ENCODE measurements at places on chromosomes 2 and 18.
A peak's percentile ranks its signal among the peaks of the same experiment; 100 is the strongest.

DNA sequence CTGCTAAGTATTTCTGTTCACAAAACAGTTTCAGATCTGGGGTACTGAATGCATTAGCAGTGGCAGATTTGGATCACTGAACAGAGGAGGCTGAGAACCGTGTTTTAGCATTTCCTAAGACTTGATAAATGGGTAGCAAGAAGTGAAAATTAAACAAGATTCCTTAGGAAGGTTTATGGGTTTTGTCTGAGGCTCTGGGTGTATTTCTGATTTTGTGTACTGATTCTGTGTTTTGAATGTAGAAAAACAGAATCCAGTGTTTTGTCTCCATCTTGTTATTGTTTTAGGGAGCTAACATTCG is 1.4 kb downstream of the FAM117B start:
- DNase-seq, result no peak

DNA sequence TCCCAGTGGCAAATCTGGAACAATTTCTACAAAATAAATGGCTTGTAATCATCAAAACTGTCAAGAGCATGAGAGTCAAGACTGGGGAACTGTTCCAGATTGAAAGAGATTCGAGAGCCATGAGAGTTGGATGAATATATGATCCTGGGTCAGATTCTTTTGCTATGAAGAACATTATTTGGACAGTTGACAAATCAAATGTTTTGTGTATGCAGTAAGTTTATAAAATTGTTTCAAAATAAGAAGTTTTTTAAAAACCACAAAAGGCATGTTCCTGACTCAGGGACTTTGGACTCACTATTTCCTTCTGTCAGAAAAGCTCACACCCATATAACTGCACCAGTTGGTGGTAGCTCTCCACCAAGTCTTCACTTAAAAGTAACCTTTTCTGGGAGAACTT is 38.5 kb downstream of the ROCK2 start:
- DNase-seq, result no peak

GRCh38 chr2:119293254-119293653 is 69.6 kb downstream of the STEAP3 start:
- no peak for DNase-seq

GRCh38 chr2:17000184-17000482 is 334.5 kb upstream of the CYRIA start:
- DNase-seq, result no peak

DNA sequence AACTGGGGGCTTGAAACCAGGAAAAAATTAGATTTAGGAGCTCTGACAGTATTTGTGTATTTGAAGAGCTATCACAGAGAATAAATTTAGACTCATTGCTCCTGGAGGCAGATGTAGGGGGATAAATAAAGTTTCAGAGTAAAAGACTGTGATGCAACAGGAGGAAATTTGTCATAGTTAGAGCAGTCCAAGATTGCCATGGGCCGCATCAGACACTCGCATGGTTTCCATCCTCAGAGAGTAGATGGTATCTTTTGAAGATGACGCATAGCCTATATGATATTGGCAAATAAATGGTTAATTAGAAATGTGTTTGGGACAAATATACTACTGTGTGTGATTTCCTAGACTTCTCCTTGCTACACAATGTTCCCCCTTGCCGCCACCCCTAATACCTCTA is 170.5 kb downstream of the FTCDNL1 start:
- DNase-seq, result no peak

DNA sequence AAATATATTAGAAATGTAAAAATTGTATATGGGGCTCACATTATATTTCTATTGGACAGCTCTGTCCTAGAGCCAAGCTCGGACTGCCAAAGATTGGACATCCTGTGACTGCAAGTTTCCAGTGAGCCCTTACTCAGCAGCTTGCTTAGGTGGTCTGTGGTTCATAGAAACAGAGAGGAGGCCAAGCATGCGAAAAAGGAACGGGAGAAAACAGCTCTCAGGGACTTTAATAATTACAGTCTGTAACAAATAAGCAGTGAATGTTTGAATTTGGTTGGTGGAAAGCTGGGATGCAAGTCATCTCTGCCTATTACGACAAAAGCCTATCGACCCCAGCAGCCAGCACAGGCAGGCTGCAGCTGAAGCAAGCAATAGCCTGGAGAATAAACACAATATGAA is 35.6 kb downstream of the WIPF1 start:
- DNase-seq, result no peak

- peak; percentile 21 for DNase-seq
Measured at GRCh38 chr18:23662309-23663263, at the start of gene ANKRD29. Gene ANKRD29, minus strand, starts transcription at chr18:23662911. Its CDS starts 181 bp downstream, at chr18:23662730.

DNA sequence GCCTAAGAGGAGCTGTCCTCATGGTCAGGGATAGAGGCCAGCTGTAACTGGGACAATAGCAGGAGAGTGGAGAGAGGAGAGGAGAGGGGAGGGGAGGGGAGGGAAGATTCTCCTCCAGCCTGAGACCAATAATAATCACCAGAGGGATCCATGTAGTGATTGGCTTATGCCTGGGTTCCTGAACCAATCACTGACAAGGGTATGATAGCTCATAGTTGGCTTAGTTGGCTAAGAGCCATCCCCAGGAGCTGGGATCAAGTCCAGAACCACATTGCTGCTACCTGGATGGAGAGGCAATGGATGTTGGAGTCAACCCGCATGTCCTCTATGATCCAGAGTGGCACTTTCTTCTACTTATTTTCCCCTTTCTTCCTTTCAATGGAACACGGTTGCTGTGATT is 7.7 kb upstream of the ST8SIA5 start:
- DNase-seq, result no peak

DNA sequence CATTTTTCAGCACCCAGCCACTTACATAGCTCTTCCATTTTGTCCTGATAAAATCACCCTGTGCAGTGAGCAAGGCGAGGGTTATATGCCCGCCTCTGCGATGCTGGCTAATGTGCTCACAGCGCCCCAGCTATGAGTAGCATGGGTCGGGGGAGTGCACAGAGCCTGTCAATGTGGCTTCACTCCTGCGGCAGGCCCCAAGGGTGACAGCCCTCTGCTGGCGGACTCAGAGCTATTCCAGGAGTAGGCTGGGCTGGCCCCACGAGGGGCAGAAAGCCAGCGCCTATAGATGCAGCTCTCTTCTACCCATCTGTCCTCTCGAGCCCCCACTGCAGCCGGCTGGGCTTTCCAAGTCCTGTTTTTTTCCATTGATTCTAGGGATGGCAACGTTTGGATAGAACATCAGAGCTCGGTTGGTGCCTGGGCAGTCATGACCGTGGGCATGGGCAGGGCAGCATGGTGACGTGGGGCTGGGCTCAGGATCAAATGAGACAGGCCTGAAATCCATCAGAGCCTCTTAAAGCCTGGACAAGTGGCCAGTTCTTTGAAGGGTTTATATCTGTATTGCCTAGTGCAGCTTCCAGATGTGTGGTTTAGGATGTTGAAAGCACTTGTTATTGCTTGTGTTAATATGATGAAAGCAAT is 134.7 kb downstream of the MCFD2 start:
- DNase-seq, result no peak

DNA sequence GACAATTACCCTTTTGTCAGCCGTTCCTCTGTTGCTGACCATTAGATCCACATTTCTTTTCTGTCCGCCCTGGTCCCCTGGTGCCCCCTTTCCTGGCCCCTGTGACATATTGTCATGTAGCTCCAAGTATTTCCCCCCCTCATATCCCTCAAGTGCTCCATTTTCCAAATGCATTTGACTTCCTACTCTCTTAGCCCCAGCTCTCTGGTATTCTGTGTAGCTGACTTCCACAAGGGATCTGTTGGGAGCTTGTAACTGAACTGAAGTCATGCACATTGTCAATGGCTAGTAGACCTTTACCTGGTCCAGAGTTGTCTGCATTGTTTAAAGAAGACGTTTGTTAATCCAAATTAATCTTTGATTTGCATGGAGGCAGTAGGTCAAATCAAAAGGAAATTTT is 34.8 kb downstream of the LIPG start:
- DNase-seq, result no peak

DNA sequence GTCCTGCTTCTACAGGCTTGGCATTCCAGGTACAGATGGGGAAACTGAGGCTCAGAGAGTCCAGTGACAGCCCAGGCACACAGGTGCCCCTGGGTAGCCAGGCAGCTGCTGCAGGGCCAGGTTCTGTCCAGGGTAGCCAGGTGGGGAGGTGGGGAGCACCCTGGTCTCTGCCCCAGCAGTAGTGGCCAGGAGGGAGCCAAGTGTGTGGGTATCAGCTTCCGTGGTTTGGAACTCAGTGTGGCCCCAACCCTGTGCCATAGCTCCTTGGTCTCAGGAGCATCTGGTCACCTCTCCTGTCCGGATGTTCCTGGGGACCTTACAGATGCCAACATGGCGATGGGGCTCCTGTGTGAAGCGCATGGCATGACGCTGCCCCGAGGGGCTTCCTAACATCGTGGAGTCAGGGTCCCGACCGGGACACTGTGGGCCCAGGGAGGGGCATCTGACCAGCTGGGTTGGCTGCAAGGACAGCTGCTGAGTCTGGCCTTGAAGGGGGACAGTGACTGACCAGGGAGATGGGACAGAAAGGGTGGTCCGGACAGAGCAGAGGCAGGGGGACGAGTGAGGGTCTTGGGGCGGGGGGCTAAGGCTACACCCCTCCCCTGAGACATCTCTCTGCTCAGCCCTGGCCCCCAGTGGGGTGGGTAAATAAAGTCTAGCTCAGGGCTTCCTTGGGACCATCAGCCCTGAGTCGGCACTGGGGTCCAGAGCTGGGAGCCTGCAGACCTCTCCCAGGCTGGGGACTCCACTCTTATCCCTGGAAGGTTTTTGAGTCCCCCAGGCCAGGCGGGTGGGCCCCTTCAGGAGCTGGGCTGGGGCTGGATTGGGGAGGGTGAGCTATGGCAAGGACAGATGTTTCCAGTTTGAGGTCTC is 76.0 kb upstream of the SMAD7 start:
- no peak for DNase-seq

GRCh38 chr2:240459401-240460252 is 24.2 kb downstream of the GPC1 start:
- no peak for DNase-seq

DNA sequence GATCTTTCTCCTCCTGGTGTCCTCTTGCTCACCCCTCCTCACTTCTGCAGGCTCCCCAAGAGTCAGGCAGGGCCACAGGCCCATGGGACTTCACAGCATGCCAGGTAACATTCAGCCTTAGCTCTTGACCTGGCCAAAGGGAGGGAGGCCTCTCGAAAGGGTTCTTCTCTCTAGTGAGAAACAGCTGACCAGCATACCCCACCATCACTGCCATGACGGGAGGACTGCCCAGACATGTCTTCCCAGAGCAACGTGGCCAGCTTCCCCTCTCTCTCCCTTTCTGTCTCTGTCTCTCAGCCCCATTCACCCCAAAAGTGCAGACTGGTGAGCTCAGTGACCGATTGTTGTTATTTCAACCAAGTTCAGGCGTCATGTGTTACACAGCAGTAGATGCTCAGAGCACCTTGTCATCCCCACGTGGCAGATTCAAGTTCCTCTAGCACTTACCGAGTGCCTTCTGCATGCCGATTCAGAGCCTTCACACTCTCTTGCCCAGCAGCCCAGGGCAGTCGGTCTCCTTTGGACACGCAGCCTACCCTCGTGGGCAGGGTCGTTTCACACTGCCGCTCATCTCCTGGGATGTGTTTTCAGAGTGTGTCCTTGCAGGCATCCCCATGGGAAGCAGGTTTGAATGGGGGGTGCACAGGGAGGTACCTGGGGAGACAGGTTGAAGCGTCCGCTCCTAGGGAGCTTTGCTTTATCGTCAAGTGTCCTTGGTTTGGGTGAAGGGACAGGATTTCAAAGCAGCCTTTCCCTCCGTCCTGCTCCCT is 259.9 kb downstream of the NDUFA10 start:
- no peak for DNase-seq

GRCh38 chr2:172246649-172247048 is 143.9 kb upstream of the DLX2 start:
- DNase-seq, result no peak

GRCh38 chr2:25853038-25853638 is 25.1 kb downstream of the ASXL2 start:
- no peak for DNase-seq

DNA sequence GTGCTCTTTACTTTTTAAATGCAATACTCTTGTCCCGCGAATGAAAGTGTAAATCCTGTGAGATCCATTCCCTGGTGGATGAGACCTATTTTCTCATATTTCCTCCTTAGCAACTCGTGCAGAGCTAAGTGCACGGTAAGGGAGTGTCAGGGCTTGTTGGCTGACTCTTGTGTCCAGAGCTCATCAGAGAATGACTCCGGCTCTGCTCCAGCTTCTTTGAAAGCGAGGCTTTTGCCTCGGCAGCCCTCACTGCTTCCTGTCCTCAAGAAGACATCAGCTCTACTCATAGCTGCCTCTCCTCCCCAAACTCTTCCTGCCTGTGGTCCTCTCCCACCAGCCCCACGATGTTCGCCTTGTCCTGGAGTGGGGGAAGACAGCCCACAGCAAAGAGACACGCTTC is 70.7 kb downstream of the LIPG start:
- no peak for DNase-seq

DNA sequence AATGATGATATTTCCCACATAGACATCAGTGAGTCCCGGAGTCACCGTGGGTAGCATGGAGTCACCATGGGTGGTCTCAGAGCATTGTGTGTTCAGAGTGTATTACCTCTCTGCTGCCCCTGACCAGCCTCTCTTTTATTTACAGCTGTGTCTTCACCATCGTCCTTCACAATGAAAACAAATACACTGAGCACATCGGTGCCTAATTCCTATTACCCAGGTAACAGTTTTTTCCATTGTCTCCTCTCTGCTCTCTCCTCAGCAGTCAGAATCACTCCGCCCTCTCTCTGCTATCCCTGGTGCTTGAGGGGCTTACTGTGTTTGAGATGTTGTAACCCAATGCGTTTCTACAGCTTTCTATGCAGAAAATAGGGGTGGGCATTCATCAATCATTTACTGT is 361.5 kb upstream of the RAB12 start:
- DNase-seq, result no peak

DNA sequence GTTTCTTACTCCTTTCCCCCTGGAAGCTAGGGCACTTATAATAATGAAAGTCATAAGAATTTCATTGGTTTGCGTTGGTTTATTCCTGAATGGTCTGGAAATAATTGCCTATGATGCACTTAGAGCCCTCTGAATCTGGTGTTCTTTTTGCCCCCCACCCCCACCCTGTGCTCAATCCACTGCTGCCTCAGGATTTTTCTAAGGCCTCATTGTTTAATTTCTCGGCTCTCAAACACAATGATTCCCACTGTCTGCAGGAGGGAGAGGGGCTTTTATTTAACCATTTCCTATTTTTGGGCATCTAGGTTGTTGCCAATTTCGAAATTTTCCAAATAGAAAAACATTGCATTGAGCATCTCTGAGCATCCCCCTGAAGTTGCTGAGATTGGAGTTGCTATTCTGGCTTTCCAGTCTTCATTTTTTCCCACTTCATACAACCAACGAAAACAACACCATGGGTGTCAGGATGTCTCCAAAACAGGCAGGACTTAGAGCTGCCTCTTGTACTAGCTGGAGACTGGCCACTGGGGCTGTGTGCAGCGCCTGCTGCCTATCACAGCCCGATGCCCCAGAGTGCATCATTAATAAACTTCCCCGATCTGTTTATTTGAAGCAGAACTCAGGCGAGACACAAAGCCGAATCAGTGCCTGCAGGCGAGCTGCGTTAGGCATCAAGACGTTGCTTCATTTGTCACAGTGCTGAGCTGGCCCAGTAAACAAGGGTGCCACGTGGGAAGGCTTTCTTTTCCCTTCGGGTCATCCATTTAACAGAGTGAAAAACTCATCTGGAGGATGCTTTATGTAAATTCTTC is 1.8 kb upstream of the PCARE start:
- no peak for DNase-seq

- DNase-seq, result no peak
Measured at GRCh38 chr18:50842846-50843245, 23.0 kb upstream of the MRO start.

- DNase-seq, result no peak
Measured at GRCh38 chr18:77101410-77102258, 30.9 kb downstream of the MBP start.

- no peak for DNase-seq
Measured at GRCh38 chr18:72013427-72013850, 530.7 kb downstream of the CBLN2 start.
